DND-41 (cell line): ENCODE measurements at places on chromosomes 2 and 18.
A peak's percentile ranks its signal among the peaks of the same experiment; 100 is the strongest.

GRCh38 chr18:67525328-67526099, 9.0 kb upstream of the DSEL start:
- no peak overlapping the region for H3K27ac ChIP-seq
- no peaks in the 10 kb centered on the region for H3K27me3 ChIP-seq
- H3K4me1 ChIP-seq = no peaks in the 10 kb centered on the region
- H3K36me3 ChIP-seq = no peaks in the 10 kb centered on the region

DNA sequence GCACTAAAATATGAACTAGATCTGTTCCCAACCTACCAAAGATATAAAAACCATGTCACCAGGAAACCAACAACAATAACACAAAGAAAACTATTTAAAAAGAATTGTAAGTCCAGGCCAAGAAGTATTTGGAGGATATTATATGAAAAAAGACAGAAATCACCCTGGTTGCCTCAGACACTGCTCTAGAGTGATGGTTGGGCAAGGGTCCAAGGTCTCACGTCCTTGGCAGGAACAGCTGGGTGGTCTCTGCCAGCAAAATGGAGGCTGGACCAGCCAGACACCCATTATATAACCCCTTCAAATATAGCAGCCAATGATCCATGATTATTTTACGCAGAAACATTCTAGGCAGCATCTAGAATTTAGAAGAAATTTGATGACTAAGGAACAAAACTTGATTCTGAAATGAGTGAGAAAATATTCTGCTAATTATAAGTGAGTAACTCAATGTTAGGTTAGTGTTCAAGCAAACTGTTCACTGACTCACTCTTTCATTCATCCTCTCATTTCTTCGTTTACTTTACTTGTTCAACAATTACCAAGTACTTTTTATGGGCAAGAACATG, 35.4 kb downstream of the MRPL35 start:
- no peak overlapping the region for H3K4me3 ChIP-seq
- no peak overlapping the region for H3K27ac ChIP-seq
- H3K4me1 ChIP-seq = peaks cover 4% of the 10 kb centered on the region; the same call in 1 of the 2 replicates
- H3K27me3 ChIP-seq = peaks cover 4% of the 10 kb centered on the region
- no peak for DNase-seq
- H3K36me3 ChIP-seq = no peaks in the 10 kb centered on the region

DNA sequence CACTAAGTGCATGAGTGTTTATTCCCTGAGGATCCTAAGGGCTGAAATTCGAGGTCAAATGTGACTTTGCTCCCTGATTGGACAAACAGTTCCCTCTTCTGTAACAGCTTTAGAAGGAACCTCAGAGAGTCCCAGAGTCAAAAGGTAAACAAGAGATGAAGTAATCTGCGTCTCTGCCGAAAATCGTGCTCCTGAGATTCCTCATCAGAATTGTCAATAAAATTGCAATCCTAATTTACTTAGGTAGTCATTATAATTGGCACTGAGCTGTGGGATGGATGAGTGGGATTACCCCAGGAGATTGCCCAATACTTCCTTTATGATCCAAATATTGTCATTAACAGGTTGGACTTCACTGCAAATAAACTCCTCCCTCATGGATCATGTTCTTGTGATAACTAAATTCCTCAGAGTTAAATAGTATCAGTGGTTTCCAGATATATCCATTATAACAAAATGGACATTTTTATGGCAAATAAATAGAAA, 907 bp upstream of the SUCLG1 start:
- no peaks in the 10 kb centered on the region for H3K27me3 ChIP-seq
- peak overlapping the region; percentile 89 for H3K4me3 ChIP-seq
- DNase-seq = no peak
- H3K36me3 ChIP-seq = no peaks in the 10 kb centered on the region; the same call in 1 of the 2 replicates
- H3K27ac ChIP-seq = peak overlapping the region; percentile 97

GRCh38 chr18:26710470-26711096, 154.9 kb downstream of the AQP4 start:
- no peaks in the 10 kb centered on the region for H3K27me3 ChIP-seq
- peak overlapping the region; percentile 93 for H3K27ac ChIP-seq
- peak overlapping the region; percentile 10; the same call in 1 of the 2 replicates for H3K4me3 ChIP-seq
- DNase-seq = peak; percentile 92

DNA sequence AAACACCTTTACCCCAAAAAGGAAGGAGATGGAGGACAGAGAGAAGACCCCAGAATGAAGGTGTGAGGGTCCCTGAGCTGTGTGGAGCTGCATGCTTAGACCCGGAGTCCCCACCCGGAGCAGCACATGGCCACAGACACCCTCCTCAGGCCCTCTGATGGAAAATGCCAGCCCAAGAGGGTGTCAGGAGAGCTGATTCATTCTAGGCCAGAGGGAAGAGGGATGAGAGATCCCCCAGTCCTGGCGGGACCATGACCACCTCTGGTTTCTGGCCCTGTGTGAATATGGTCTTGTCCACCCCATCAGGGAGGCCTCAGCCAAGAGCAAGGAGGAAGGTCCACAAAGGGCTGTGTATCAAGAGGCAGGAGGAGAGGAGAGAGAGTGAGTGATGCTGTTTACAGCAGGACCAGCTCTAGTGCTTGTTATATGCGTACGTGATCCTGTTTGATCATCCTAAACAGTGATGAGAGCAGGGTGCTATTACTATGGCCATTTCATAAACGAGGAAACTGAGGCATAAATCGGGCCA, 186.6 kb upstream of the HAAO start:
- H3K4me1 ChIP-seq = peaks cover 49% of the 10 kb centered on the region
- no peak for DNase-seq
- H3K36me3 ChIP-seq = no peaks in the 10 kb centered on the region
- H3K27ac ChIP-seq = no peak overlapping the region

DNA sequence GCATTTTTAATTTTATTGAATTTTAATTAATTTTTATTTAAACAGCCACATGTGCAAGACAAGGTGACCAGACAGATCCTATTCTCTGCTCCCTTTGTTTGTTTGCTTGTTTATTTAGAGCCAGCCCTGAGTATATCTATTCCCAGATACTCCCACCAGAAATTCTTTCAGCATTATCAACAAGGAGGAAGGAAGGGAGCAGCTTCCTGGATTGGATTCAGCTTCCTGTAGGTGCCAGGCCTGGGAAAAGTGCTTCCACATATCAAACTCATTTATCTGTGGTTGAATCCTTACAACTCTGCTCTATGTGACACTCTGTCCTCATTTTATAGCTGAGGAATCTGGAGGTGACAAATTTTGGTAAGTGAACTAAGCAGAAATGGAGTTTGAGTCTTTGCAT, 60.5 kb upstream of the KLF7 start:
- no peaks in the 10 kb centered on the region for H3K4me1 ChIP-seq
- DNase-seq = no peak
- no peaks in the 10 kb centered on the region for H3K27me3 ChIP-seq
- no peak overlapping the region for H3K27ac ChIP-seq

DNA sequence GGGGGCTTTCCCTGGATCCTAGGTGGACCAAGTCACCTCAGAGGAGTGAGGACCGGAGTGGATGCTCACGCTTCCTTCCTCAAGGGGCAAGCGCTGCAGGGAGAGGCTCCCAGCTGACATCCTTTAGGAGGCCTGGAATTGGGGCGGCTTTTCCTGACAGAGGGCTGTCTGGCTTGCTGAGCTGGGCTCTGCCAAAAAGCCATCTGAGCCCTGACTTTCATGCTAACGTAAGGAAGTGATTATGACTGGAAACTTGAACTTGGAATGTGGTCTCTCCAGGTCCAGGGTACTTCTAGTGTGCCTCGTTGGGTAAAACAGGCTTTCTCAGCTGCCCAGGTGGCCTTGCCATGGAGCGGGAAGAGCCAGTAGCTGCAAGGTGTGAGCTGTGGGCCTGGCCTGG, 268.3 kb upstream of the SPRED2 start:
- no peak for DNase-seq
- H3K36me3 ChIP-seq = no peaks in the 10 kb centered on the region
- H3K27me3 ChIP-seq = no peaks in the 10 kb centered on the region
- no peak overlapping the region for H3K27ac ChIP-seq
- no peaks in the 10 kb centered on the region for H3K4me1 ChIP-seq

- no peaks in the 10 kb centered on the region for H3K4me1 ChIP-seq
- H3K36me3 ChIP-seq = no peaks in the 10 kb centered on the region
- no peak overlapping the region for H3K4me3 ChIP-seq
- peaks cover 9% of the 10 kb centered on the region for H3K27me3 ChIP-seq
Observed at GRCh38 chr2:60608679-60609078, 55.2 kb upstream of the BCL11A start.

DNA sequence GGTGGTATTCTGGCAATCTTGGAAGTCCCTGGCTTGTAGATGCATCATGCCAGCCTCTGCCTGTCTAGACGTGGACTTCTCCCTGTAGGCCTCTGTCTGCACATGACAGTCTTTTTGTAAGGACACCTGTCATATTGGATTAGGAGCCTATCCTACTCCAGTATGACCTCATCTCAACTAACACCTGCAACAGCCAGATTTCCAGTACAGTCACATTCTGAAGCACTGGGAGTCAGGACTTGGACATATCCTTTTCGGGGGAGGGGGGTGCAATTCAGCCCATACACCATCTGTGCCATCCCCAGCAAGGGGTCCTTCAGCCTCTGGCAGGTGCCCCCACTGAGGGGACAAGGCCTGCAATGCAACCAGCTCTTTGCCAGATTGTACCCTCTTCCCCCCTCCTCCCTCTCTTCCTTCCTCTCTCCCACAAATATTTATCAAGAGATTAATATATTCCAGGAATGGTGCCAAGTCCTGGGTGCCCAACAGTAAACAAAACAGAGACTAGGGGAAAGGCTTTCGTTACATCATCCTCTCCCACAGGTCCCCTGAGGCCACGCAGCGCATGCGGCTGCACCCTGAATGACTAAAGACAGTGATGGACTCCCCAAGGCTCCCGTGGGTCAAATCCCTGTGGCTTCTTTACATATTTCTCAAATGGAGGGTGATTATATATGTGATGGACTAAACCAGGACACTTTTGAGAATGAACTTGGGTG, 20.5 kb upstream of the MYCN start:
- H3K4me3 ChIP-seq = no peak overlapping the region
- no peak overlapping the region for H3K27ac ChIP-seq
- no peaks in the 10 kb centered on the region for H3K36me3 ChIP-seq
- H3K4me1 ChIP-seq = no peaks in the 10 kb centered on the region
- no peak for DNase-seq
- H3K27me3 ChIP-seq = no peaks in the 10 kb centered on the region

DNA sequence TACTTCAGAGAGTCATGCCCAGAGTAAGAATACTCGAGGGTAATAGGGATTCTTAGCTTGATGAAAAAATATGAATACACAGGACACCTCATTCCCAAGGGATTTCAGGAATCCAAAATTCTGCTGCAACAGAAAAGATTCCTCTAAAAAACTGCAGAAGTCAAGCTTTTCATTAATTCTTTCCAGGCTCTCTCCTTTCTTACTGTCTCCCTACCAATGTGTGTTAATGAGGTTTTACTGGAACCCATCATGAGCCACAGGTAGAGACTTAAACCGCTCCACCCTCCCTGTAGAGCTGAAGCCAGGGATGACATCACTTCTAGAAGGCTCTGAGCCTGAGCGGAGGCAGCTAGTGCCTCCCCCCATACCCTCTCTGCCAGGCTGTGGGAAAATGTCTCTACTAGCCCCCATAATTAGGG, 3.4 kb downstream of the SDC1 start:
- H3K27me3 ChIP-seq = no peaks in the 10 kb centered on the region
- DNase-seq = no peak
- H3K36me3 ChIP-seq = no peaks in the 10 kb centered on the region
- H3K27ac ChIP-seq = no peak overlapping the region
- H3K4me1 ChIP-seq = no peaks in the 10 kb centered on the region
- H3K4me3 ChIP-seq = no peak overlapping the region

DNA sequence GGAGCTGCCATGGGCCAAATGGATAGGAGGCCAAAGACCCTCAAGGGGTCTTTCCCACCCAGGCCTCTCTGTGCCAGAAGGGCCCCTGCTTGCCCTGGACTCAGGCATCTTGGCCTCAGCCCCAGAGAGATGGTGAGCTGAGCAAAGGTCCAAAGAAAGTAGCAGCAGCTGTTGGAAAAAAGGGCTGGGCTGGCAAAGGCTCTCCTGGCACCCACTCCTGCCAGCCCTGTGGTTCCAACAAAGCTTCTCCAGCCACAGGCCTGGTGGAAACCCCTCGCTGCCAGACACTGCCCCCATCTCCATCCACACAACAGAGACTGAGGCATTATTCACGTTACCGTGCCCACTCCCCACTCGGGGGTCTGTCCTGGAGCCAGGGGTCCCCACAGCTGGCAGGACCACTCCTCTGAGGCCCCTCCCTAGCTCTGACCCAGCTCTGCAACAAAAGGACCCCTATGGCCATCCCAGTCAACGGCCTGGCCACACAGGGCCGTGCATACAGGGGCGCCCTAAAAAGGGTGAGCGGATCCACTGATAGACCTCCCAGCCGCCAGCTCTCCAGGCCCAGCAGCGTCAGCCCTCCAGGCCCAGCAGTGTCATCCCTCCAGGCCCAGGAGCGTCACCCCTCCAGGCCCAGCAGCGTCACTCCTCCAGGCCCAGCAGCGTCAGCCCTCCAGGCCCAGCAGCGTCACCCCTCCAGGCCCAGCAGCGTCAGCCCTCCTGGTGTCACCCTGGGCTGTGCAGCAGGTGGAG, 10.1 kb downstream of the BIN1 start:
- no peak overlapping the region for H3K27ac ChIP-seq
- no peak for DNase-seq
- no peak overlapping the region for H3K4me3 ChIP-seq
- no peaks in the 10 kb centered on the region for H3K27me3 ChIP-seq

DNA sequence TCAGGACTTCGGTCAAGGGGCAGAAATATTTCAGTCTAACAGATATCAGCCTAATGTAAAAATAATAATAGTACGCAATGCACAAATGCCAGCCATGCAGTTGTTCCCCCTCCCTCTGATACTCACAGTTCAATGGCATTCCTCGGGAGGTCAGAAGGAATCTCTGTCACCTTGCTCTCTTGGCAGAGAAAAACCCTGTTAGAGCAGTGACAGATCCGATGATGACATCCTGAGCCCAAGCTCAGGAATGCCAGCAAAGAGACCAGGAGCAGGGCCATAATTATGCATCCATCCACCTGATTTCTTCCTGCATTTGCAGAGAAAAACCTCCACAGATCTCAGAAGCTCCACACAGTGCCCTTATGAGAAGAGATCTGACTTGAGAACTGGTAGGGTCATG, at the start of gene FSHR:
Gene FSHR, minus strand, starts transcription at position 376 of the 400 bp plus-strand sequence. Its CDS starts 98 bp downstream, at position 278.
- no peak for DNase-seq
- H3K27me3 ChIP-seq = no peaks in the 10 kb centered on the region
- no peak within 1 kb of the TSS for H3K27ac ChIP-seq
- no peak within 1 kb of the TSS for H3K4me3 ChIP-seq

- H3K4me3 ChIP-seq = no peak overlapping the region
- no peak overlapping the region for H3K27ac ChIP-seq
- no peak for DNase-seq
- H3K36me3 ChIP-seq = no peaks in the 10 kb centered on the region
Observed at GRCh38 chr2:167294776-167295140, 406.5 kb downstream of the XIRP2 start.

- no peak overlapping the region for H3K27ac ChIP-seq
- H3K4me1 ChIP-seq = no peaks in the 10 kb centered on the region
- H3K36me3 ChIP-seq = no peaks in the 10 kb centered on the region
- no peak for DNase-seq
- H3K27me3 ChIP-seq = no peaks in the 10 kb centered on the region
- H3K4me3 ChIP-seq = no peak overlapping the region
Observed at GRCh38 chr2:225937625-225938187, 538.2 kb downstream of the NYAP2 start.

GRCh38 chr18:1559563-1559962, 654.9 kb downstream of the ADCYAP1 start:
- no peak overlapping the region for H3K4me3 ChIP-seq
- no peaks in the 10 kb centered on the region for H3K27me3 ChIP-seq
- no peak for DNase-seq
- no peaks in the 10 kb centered on the region for H3K4me1 ChIP-seq
